Myometrial cell (primary cell): ENCODE measurements at places on chromosomes 7 and 10. TPM values are rescaled to one million over a fixed set of nuclear protein-coding genes. Genes with fewer than 3 reads are reported as not detected.

The PNLIP gene
- total RNA-seq, result not detected in 2 replicates

The ABCB1 gene
- 0.18 TPM in 1 of 2 replicates, not detected in the other for total RNA-seq

The TMEM72 gene
- total RNA-seq, result not detected in 2 replicates

The AVL9 gene
- 17.5 and 44.7 TPM in 2 replicates for total RNA-seq

The PAPOLB gene
- under 0.01 TPM in 1 of 2 replicates, not detected in the other for total RNA-seq

The ITIH2 gene
- not detected in 2 replicates for total RNA-seq

The NKX2-3 gene
- total RNA-seq, result not detected in 2 replicates

The ACSM6 gene
- not detected in 2 replicates for total RNA-seq

The PPP1R17 gene
- not detected in 2 replicates for total RNA-seq

The LIPN gene
- not detected in 2 replicates for total RNA-seq

The CDHR1 gene
- total RNA-seq, result under 0.01 and 0.58 TPM in 2 replicates

The ODAD2 gene
- 1.8 and 4.0 TPM in 2 replicates for total RNA-seq

The CRPPA gene
- 0.89 and 1.2 TPM in 2 replicates for total RNA-seq

The CDK14 gene
- 35.3 and 36.6 TPM in 2 replicates for total RNA-seq

The IDI2 gene
- total RNA-seq, result not detected in 2 replicates

The ELAPOR2 gene
- 0.29 and 6.4 TPM in 2 replicates for total RNA-seq

The ARMH3 gene
- total RNA-seq, result 8.2 and 10.7 TPM in 2 replicates

The ABCC2 gene
- under 0.01 TPM in 2 replicates for total RNA-seq

The IL15RA gene
- total RNA-seq, result 11.9 and 15.6 TPM in 2 replicates

The PLCE1 gene
- 2.3 and 3.5 TPM in 2 replicates for total RNA-seq

The YAE1 gene
- total RNA-seq, result 18.6 and 22.8 TPM in 2 replicates

The TRPV5 gene
- not detected in 2 replicates for total RNA-seq

The ARHGEF35 gene
- total RNA-seq, result under 0.01 and 2.5 TPM in 2 replicates

The COL17A1 gene
- total RNA-seq, result not detected in 2 replicates

The PRPS1L1 gene
- total RNA-seq, result not detected in 2 replicates

The ZNF736 gene
- total RNA-seq, result 2.7 and 3.2 TPM in 2 replicates

The ICA1 gene
- 0.71 and 2.3 TPM in 2 replicates for total RNA-seq

The CYP3A4 gene
- not detected in 2 replicates for total RNA-seq

The PDE6C gene
- total RNA-seq, result not detected in 2 replicates

The ZCWPW1 gene
- 0.71 and 4.3 TPM in 2 replicates for total RNA-seq

The WEE2 gene
- not detected in 2 replicates for total RNA-seq

The ATG9B gene
- not detected in 2 replicates for total RNA-seq

The LRRD1 gene
- not detected in 2 replicates for total RNA-seq

The EIF4H gene
- 399 and 445 TPM in 2 replicates for total RNA-seq

The HOXA10 gene
- 22.7 and 24.8 TPM in 2 replicates for total RNA-seq
